Activated CD4-positive, alpha-beta T cell treated with anti-CD3 and anti-CD28 coated beads, Interleukin-2, amount 10 ng/mL, durations not matched to agents 7 days and 5 days (primary cell): ENCODE measurements at places on chromosomes 3 and 15.

- no peak for DNase-seq
Measured at GRCh38 chr3:129040039-129040336, 20.6 kb upstream of the GP9 start.

DNA sequence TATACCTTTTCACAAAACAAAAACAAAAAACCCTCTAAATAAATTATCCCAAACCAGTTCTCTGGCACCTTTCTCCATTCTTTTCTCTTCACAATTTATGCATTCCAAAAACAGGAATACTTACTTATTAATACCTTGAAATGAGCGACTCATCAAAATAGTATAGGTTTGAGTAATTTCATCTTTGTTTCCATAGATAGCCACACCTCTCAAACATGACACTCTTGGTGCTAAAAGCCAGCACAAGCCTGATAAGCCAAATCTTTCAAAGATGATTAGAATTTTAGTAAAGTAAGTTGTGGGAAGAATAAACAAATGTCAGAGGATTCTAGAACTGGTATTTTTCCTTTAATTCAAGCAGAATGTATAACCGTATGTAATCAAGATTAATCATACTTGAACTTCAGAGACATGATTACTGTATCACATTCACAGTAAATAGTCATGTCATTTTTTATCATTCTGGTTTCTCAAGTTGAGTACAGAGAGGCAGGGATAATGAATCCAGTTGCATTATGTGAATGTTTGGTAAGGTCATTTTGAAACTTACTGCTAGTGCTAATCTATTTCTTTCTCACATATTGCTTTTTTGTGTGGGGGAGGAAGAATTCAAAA, 12.1 kb upstream of the WDR5B start:
- DNase-seq, result no peak

DNA sequence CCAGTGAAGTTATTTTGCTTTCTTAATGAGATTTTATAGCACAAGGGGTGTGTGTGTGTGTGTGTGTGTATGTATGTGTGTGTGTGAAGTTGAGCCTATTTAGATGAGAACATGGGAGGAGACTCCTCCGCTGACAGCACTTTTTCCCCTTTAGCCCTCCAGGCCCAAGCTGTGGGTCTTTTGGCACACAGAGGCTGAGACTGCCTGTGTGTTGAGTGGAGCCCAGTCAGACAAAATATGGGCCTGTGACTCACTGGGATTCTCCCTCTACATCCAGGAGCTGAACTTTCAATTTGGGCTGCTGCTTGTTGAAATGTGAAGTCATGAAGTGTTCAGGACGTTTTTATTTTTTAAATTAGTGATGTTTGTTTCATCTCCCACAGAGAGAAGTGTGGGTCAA, 108.0 kb downstream of the MFSD1 start:
- DNase-seq, result no peak

GRCh38 chr15:57872281-57873030, 165.9 kb downstream of the POLR2M start:
- no peak for DNase-seq

- DNase-seq, result no peak
Measured at GRCh38 chr3:113251817-113252216, 40.5 kb downstream of the BOC start.

GRCh38 chr15:86796521-86796920, 716.9 kb downstream of the AGBL1 start:
- DNase-seq, result no peak

DNA sequence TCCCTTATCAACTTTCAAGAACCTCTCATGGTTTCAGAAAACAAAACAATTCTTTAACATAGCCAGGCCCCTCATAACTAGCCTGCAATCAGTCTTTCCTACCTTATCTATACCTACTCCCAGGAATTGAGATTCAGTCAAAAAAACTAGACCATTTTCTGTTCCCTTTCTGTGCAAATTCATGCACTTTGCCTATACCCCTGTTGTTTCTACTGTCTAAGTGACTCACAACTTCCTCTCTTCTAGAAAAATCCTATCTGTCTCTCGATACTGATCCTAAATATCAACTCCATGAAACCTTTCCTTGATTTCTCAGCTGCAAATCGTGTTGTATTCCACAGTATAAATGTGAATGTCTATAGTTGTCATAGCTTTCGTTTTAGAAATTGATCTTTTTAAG, 10.9 kb upstream of the IL1RAP start:
- no peak for DNase-seq

GRCh38 chr3:7315037-7315436, 454.1 kb downstream of the GRM7 start:
- DNase-seq, result no peak
